Endothelial cell of umbilical vein (primary cell): ENCODE measurements at places on chromosomes 3 and 15. TPM values are rescaled to one million over a fixed set of nuclear protein-coding genes. Genes with fewer than 3 reads are reported as not detected.

The SYNPR gene
- not detected in 2 replicates for total RNA-seq

The IL17RD gene
- total RNA-seq, result 0.93 and 0.97 TPM in 2 replicates

The PP2D1 gene
- total RNA-seq, result not detected in 2 replicates

GRCh38 chr15:52144656-52145178 is 32.1 kb upstream of the BCL2L10 start:
- DNase-seq, result peak; percentile 35
- no peak overlapping the region for H3K4me3 ChIP-seq
- H3K27me3 ChIP-seq, result no peaks in the 10 kb centered on the region
- H3K27ac ChIP-seq, result peak overlapping the region; percentile 53
- peaks cover 6% of the 10 kb centered on the region for H3K4me1 ChIP-seq
- H3K36me3 ChIP-seq, result peaks cover 1% of the 10 kb centered on the region

DNA sequence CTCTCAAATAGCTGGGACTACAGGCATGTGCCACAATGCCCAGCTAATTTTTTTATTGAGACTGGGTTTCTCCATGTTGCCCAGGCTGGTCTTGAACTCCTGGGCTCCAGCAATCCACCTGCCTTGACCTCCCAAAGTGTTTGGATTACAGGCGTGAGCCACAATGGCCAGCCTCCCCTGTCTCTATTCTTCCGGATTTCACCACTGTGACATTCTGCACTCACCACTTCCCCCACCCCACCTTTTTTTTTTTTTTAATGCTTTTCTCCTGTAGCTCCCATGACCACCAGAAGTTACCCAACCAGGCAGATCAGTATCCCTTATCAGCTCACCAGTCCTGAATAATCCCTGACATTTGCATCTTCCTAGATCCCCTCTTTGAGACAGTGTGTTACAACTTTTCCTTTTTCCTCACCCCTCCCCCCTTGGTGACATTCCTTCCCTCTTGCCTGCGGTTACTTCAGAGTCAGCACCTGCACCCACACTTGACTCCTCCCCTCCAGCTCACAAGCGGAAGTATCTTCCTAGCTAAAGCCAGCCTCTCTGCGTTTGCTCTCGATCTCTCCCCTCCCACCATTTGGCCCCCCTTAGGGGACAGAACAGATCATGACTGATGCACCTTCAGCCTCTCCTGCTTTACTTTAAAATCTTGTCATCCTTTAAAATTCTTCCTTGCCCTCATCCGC is 13.5 kb upstream of the ZNF592 start:
- no peaks in the 10 kb centered on the region for H3K4me1 ChIP-seq
- no peaks in the 10 kb centered on the region for H3K36me3 ChIP-seq
- no peaks in the 10 kb centered on the region for H3K27me3 ChIP-seq
- no peak overlapping the region for H3K27ac ChIP-seq
- H3K4me3 ChIP-seq, result no peak overlapping the region
- no peak for DNase-seq

GRCh38 chr3:12630292-12630691 is 33.6 kb downstream of the RAF1 start:
- no peaks in the 10 kb centered on the region for H3K27me3 ChIP-seq
- H3K4me3 ChIP-seq, result no peak overlapping the region
- H3K36me3 ChIP-seq, result no peaks in the 10 kb centered on the region
- no peak overlapping the region for H3K27ac ChIP-seq

DNA sequence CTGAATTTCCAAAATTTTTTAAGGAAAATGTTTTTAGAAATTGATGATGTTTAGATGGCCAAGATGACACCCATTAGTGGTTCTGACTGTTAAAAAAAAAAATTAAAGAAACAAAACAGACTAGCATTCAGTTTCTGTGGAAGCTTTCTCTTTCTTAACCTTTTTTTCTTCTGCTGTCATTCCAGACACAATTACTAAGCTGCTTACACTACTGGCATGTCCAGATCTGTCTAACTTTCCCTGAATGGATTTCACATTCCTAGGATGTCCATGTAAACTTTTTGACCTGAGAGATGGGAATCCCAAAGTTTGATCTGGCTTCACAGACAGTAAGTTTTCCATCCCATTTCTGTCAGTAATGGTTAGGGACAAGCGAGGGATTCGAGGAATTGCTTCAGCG is 10.3 kb upstream of the MTMR10 start:
- no peaks in the 10 kb centered on the region for H3K36me3 ChIP-seq
- no peak for DNase-seq
- H3K27me3 ChIP-seq, result no peaks in the 10 kb centered on the region
- peaks cover 15% of the 10 kb centered on the region for H3K4me1 ChIP-seq
- H3K27ac ChIP-seq, result no peak overlapping the region

GRCh38 chr3:27568393-27568792 is 84.2 kb upstream of the SLC4A7 start:
- DNase-seq, result no peak
- no peak overlapping the region for H3K4me3 ChIP-seq
- H3K27me3 ChIP-seq, result no peaks in the 10 kb centered on the region

- H3K4me1 ChIP-seq, result no peaks in the 10 kb centered on the region
- DNase-seq, result no peak
- H3K27me3 ChIP-seq, result no peaks in the 10 kb centered on the region
- H3K36me3 ChIP-seq, result no peaks in the 10 kb centered on the region
These were observed 12.5 kb downstream of the TRAT1 start for GRCh38 chr3:108835101-108835500.

DNA sequence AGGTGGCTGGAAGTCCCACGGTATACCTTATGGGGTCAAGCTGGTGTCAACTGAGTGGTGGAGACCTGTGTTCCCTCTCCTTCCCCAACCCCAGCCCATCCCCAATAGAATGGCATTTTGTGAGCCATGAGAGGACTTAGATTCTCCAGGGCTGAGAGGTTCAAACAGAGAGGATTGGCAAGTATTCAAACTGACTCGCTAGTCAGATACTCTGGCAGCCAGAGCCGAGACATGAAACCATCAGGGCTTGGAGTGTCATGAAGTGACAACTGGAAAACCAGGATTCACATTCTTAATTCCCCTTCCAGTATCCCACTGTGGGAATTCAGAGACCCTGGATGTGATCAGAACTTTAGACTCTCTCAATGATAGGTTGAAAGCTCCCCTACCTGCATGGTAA is 159.4 kb upstream of the SNTN start:
- no peak for DNase-seq
- H3K4me3 ChIP-seq, result no peak overlapping the region
- H3K36me3 ChIP-seq, result no peaks in the 10 kb centered on the region
- no peaks in the 10 kb centered on the region for H3K27me3 ChIP-seq
- H3K4me1 ChIP-seq, result no peaks in the 10 kb centered on the region
- no peak overlapping the region for H3K27ac ChIP-seq

DNA sequence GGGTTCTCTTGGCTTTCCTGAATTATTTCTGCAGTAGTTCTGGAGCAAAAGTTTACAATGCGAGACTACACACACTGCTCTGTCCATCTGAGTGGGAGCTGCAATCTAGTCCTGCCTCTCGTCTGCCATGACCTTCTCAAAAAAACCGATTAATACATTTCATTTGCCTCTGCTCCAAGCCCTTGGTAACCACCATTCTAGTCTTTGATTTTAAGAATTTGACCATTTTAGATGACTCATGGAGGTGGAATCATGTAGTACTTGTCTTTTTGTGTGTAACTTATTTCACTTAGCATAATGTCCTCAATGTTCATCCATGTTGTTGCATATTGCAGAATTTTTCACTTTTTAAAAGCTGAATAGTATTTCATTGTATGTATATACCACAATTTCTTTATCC is 356.9 kb downstream of the SV2B start:
- no peaks in the 10 kb centered on the region for H3K36me3 ChIP-seq
- H3K27me3 ChIP-seq, result no peaks in the 10 kb centered on the region
- no peaks in the 10 kb centered on the region for H3K4me1 ChIP-seq
- no peak overlapping the region for H3K4me3 ChIP-seq

GRCh38 chr3:62665627-62666437 is 209.4 kb downstream of the CADPS start:
- no peaks in the 10 kb centered on the region for H3K36me3 ChIP-seq
- DNase-seq, result peak; percentile 52
- H3K4me3 ChIP-seq, result no peak overlapping the region
